ENCODE measurements at places on chromosomes 16 and 17.

- peak; percentile 49 for DNase-seq
These were observed 802 bp downstream of the SETD6 start for GRCh38 chr16:58515871-58516767.

DNA sequence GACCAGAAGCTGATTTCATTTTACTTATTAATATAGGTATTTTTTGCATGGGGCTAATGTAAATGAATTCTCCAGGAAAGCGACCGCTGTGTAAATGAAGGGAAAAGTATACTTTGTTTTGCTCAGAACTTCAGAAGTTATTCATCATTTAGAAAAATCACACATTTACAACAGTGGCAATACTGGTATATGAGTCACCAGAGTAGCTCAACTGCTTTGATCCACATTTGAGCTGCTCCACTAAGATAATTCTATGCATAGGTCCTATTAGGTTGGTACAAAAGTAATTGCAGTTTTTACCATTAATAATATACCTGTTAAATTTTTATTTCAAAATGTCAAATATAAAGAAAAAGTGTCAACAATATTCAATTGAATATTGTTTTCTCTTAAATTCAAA is 22.9 kb upstream of the DYNLRB2 start:
- no peak for DNase-seq

DNA sequence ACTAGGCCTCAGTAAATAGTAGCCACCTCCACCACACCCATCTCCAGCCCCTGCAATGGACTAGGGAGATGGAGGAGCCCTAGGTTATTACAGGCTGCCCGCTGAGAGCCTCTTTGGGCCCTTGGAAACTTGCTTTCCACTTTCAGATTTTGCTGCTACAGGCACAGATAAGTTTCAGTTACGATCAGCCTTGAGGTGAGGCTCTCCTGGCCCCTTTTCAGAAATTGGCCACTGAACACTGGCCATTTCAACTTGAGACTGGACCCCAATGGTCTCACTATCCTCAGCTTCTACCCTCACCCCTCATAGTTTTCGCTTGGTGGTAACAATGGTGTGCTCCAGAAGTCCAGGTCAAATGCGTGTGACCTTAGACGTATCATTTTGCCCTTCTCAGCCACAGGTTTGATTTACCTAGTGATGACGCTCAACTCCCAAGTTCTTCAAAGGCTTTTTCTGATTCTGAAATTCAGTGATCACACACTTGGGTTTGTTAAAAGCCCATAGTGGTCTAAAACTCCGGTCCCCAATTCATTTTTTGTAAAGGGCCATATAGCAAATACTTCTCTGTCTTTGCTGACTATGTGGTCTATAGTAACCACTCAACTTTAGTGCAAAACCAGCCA is 1.0 kb downstream of the PMM2 start:
- no peak for DNase-seq

DNA sequence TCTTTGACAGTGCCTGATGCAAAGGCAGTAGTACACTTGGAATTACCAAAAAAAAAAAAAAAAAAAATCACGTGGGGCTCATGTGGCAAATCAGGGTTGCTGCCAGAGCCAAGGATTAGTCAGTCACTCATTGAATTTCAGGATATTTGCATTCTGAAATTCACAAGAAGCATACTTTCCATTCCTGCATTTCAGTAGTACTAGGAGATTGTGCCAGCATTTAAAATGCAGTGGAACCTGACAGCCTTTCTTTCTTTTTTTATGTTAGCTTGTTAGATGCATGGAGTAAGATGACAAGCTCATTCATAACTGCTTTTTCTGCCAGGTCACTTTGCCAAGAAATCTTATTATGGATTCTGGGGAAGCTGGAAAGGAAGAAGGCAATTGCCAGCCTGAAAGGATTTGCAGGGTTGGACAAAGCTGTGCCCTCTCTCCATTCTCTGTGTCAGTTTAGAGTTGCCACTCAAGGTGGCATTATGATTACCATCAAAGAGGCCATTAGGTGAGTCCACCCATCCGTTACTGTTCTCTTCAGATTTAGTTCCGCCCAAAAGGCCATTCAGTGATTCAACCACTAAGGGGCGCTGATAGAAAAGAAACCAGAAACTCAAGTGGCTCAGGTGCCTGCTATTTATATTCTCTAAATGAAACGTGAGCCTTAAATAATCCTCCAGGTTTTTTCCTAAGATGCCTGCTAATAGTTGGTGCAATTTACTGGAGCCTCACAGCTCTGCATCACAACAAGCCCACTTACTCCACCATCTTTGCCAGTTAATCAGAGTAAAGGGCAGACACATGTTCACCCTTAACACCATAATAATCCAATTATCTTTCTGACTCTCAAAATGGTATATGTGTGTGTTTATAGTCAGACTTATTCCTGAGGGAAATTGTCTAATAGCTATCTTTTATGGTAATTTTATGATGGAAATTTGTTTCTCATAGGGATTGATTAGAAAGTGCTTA is 59.0 kb downstream of the TANGO6 start:
- no peak for DNase-seq

DNA sequence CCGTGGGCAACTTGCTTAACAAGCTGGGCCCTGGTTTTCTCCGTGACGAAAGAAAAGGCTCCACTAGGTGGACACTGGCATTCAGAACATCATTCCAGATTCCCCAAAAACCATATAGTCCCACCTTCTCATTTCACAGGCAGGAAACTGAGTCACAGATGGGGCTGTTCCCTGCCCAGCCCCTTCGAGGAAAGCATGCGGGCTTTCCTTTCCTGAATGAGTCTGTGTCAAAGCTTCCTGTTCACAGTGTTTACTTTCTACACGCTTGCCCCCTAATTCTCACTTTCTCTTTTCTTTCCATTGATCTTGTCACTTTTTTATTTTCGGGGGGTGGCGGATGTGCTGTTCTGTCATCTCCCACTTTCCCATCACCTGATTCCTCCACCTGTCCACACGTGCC is 10.3 kb upstream of the LGALS9 start:
- no peak for DNase-seq

- no peak for DNase-seq
These were observed 162.3 kb downstream of the ABCA8 start for GRCh38 chr17:68792873-68793272.

DNA sequence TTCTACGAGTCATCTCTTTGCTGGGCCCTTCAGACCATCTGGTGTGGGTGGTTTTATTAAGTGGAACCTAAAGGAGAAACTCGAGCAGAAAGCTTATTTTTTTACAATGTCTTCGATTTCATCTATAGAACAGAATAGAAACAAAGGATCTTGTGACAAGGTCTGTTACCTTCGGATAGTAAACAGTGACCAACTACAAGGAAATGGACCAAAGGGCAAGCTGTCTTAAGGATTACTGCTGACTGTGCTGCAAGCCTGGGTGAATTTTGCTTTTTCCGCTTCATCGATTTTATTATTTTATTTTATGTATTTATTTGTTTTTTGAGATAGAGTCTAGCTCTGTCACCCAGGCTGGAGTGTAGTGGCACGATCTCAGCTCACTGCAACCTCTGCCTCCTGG is 348.9 kb upstream of the ERCC4 start:
- DNase-seq, result no peak
